ENCODE measurements at places on chromosomes 1 and 21. TPM values are rescaled to one million over a fixed set of nuclear protein-coding genes. Genes with fewer than 3 reads are reported as not detected.

- DNase-seq = peak; percentile 9
These were observed 435.4 kb downstream of the SETD4 start for GRCh38 chr21:35624901-35625300.

DNA sequence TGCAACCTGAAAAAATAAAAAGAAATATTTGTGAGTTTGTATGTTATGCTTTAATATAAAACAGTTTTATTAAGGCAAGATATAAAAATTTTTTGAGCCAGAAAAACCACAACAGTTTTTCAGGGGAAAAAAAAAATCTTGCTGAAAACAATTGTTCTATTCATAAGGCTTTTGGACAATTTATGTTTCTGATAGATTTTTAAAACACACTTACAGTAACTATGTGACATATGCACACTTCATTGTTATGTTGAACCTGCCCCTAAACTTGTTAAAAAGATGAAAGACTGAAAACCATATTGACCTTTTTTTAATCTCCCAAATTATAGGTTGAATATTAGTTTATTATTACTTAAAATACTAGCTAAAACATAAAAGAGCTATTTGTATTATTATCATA lies 279.9 kb upstream of the C1orf105 start:
- DNase-seq = no peak

DNA sequence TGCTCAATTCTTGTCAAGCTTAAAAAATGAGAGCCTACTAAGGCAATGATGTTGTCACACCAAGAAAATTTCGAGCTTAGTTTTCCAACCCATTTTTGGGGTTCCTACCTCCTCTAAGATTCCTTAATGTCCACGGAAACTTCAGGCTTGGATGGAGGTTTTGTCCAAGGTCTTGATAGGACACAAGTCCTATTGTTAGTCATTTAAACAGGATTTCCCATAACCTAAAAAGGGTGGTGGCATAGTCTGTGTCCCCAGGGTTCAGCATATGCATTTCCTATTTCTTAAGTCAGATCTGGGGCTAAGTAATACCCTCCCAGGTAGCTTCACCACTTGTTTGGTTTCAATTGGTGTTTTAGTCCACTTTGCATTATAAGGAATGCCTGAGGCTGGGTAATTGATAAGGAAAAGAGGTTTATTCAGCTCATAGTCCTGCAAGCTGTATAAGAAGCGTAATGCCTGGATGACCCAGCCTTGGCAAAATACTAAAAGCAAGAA lies 10.9 kb upstream of the PADI2 start:
- DNase-seq = no peak

DNA sequence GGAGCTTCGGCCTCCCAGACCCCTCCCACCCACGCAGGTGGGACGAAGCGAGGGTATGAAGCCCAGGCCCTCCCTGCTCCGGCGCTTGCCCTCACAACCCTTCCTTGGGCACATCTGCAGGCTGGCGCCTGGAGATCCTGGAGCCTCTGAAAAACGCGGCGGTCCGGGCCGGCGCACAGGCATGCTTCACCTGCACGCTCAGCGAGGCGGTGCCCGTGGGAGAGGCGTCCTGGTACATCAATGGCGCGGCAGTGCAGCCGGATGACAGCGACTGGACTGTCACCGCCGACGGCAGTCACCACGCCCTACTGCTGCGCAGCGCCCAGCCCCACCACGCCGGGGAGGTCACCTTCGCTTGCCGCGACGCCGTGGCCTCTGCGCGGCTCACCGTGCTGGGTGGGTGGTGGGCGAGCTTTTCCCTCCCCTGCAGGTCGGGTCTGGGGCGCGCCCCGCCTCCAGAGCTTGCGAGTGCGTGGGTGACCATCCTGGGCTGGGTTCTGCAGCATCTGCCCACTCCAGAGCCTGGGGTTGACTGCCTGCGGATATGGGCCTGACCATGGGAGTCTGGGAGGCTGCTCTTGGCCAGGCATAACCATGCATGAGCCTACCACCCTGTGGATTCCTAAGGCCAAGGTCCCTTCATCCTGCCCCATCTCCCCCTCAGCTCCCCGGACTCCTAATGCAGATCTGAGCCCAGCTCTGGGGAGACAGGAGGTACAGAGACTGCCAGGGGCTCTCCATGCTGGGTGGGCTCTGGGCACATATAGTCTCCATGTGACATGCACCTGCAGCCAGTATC lies 89.8 kb downstream of the TRIM11 start:
- no peak for DNase-seq

GRCh38 chr1:66438501-66438900 lies 95.5 kb upstream of the SGIP1 start:
- DNase-seq = peak; percentile 20

DNA sequence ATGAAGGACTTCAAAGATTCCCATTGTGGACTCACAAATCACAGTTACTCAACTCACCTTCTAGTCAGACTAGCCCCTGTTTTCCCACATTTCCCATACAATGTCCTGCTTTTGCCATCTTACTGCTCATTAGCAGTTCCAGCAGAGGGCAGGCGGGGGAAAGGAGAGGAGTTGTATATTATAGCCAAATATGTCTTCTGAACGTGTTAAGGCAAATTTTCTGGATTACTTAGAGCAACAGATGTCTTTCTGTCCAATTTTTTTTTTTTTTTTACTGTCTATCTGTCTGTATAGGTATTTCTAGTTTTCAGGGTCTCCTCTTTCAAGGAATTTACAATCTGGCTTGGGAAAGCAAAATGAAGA lies 29.9 kb upstream of the DDAH1 start:
- DNase-seq = peak; percentile 68

DNA sequence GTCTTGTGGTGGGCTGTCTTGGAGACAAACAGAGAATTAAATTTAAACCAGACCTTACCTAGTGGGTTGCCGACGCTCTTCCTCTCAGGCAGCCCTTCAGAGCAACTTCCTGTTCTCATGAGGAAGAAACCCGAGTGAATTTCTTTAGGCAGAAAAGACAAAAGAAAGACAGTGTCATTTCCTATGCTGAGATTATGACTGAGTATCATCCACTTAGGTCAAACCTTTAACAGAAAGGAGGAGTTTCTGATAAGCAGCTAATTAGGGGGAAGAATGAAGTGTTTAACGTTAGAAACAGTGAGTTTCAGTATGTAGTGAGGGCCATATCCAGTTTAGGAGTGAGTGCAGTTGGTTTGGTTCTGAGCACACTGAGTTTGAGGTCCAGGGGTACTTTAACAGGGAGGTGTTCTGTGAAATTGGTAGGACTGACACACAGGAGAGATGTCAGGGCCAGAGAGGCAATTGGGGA lies 38.7 kb downstream of the FASLG start:
- DNase-seq = no peak

DNA sequence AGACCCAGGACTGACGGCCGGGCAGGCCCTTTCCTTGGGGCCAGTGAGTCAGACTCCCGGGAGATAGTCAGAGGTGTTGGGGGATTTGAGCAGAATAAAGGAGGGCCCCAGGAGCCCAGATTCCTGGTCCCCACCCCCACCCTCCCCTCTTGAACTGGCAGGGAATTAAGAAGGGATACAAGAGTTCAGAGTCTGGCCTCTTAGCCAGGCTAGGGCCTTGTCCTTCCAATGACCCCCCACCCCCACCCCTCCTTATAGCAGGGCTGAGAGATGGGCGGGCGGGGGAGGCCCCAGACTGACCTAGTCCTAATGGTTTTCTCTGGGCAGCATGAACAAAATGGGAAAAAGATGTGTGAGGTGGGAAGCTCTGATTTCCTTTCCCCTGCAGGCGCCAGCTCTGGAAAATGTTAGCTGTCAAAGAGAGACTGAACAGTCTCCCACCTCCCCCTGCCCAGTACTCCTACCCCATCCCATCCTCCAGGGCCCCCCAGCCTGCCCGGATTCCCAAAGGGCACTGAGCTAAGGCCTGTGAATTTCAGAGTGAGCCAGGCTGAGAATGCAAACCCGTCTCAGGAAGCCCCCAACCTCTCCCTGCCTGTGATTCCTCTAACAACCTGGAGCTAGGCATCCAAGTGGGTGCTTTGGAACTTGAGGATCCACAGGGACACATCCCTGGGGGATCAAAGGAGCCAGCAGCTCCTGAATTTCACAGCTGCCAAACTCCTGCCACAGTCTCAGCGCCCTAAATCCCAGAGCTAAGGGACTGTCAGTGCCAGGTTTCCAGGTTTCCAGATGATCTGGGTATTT lies 5.8 kb upstream of the CRABP2 start:
- DNase-seq = peak; percentile 42

GRCh38 chr1:71587961-71588360 lies 507.1 kb upstream of the ZRANB2 start:
- DNase-seq = no peak

Gene DDAH1
- total RNA-seq = 71.0 TPM

DNA sequence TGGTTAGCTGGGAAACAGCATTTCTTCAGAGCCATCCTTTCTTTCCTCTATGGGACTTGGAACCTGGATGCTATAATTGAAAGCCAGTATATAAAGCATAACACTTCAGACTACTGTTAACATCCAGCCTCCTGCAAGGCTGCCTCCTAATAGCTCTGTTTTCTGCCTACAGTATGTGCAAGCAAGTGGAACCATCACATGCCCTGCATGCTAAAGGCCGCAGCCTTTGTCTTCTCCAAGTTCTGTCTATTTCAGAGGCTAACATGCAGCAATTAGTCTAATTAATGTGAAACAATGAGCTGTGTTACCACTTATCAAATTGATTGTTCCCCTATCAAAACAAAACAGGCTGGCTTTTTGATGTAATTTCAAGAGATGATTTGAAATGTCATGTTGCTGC lies 82.7 kb upstream of the ESRRG start:
- no peak for DNase-seq

GRCh38 chr1:207672522-207673130 lies 27.7 kb downstream of the CR1L start:
- DNase-seq = peak; percentile 78

DNA sequence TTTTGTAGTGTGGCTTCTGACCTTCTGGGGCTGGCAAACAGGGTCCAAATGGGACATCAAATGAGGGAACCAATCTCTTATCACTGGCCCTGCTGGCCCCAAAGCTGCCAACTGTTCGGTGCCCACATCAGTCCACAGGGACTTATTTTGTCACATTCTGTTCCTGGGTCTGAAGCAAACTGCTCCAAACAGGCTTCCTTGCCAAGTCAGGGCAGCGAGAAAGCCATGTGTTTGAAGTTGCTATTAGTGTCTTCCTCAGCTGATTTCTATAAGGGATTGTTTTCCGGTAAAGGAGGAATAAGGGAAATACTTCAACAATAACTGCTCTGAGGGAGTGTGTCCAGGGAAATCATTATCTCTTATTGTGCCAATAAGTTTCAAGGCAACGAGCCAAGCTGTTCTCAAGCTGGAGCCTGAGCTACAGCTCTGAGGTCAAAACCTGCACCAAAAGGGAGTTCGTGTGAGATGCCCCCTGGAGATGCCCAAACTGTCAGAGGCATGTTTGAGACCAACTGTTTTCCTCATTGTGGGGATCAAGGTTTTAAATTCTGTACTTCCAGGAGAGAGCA lies 381.4 kb upstream of the PROX1 start:
- no peak for DNase-seq

DNA sequence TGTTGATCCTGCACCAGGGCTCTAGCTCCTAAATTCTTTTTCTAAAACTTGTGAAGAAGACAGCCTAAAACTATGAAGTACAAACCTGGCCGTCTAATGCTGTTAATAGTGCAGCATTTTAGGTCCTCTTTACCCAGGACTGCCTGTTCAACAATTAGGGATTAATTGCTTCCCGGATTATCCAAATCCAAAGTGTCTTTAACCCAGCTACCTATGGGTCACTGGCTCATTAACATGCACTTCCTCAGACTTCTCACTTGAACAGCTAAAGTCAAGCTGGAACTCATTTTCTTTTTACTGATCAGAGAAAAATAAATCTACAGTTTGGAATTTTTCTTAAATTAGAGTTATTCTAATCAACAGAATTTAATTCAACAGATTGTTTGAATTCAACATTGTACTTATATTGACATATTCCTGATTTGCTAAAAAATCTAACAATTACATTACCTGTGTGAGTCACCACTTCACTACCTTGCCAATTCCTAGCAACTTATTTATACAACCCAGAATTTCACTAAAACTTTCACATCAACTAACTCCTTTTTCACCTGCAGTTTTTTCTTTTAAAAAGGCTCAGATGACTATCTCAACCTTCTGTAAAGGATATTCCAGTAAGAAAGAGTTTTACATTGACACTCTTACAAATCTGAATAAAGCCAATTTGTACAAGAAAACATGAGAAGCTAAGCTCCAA lies 3.3 kb downstream of the HNRNPU start:
- DNase-seq = no peak

GRCh38 chr1:1628754-1629429 lies 3.1 kb upstream of the MMP23B start:
- peak; percentile 30 for DNase-seq

DNA sequence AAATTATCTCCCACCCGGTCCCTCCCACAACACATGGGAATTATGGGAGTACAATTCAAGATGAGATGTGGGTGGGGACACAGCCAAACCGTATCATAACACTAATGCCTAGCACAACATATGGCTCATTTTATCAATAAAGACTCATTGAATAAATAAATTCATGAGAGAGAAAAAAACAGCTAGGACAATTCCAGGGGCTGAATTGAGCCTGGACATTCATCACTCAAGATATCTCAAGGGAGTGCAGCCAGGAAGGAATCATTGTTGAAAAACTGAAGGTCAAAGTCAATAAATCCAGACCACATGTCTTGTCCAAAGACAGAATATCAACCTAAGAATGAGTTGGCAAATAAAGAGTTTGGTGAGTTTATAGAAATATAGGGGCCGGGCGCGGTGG lies 644.1 kb downstream of the PLPP3 start:
- no peak for DNase-seq

GRCh38 chr1:209512821-209513220 lies 70.7 kb upstream of the CAMK1G start:
- DNase-seq = peak; percentile 58

Gene FAM151A
- total RNA-seq = not detected

Gene LCE1C
- not detected for total RNA-seq

DNA sequence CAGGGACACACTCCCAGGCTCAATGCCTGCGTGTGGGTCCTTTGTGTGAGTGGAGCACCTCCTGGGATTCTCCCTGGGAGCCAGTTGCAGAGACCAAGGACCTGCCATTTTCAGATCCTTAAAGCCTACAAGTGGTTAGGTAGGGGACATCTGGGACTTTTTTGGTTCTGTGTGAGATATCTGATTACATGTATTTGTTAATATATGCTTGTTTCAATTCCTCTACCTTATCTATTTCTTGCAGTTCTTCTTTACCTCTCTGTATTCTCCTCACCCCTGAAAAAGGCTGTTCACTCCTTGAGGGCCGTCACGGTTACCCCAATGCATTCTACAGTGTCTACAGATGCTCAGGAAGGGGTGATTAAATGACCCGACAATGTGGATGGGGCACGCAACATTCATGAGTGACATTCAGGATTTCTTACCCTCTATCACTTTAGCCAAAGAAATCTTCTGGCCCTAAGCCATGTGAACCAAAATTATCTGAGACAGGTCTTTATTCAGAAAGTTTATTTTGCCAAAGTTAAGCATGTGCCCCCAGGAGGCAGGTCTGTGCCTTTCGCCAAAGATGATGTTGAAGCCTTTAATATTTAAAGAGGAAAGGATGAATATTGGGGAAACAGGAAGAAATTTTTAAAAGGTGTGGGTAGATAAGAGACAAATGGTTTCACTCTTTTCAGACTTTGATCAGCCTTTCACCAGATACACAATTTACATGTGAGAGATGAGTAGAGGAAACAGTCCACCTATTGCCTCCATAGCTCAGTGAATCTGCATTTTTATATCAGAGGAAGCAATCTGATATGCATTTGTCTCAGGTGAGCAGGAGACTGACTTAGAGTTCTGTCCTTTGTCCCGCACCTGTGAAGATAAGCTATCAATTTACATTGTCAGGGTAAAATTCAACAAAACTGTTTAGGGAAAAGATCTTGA lies 44.6 kb upstream of the MPZL1 start:
- DNase-seq = no peak

Gene SLC35A3
- 35.6 TPM for total RNA-seq

Gene GPA33
- 0.12 TPM for total RNA-seq

Gene TTC3
- 95.6 TPM for total RNA-seq

Gene TSPEAR
- not detected for total RNA-seq
